ENCODE measurements at places on chromosomes 12 and 14. TPM values are rescaled to one million over a fixed set of nuclear protein-coding genes. Genes with fewer than 3 reads are reported as not detected.

The ISM2 gene
- total RNA-seq, result 1.2 TPM

The TMPRSS12 gene
- not detected for total RNA-seq

GRCh38 chr12:48389409-48389808, 38.7 kb upstream of the ZNF641 start:
- no peak for DNase-seq

- DNase-seq, result no peak
These were observed 327.2 kb downstream of the EMP1 start for GRCh38 chr12:13523536-13524307.

- DNase-seq, result no peak
These were observed 10.3 kb upstream of the ZNF84 start for GRCh38 chr12:133026996-133027395.

- no peak for DNase-seq
These were observed 359.8 kb downstream of the BTG1 start for GRCh38 chr12:91785655-91786498.

GRCh38 chr14:46490238-46490685, 161.3 kb downstream of the RPL10L start:
- no peak for DNase-seq

DNA sequence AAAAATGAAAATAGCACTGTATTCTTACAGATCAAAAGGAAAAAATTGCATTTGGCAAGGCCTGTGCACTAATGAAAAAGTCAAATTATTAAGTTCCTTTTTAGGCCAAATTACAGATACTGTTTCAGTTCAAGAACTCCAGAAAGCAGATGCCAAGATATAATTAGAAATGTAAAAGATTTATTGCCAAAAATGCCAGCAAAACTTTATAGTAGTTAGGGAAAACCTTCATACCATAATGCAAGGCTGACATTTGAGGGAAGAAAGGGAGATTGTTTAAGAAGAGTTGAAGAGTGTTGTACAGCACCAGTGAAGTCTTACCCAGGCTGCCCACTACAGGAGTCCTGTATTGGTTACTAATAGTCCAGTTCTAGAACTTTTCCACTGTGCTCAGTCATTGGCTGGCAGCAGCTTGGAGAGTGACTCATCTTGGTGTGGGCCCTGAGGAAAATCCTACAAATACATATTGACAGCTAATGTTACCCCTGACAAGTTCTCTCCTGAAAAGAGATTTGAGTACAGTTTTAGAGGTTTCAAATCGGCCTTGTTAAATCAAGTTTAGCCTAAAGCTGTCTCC, 600.4 kb downstream of the C12orf50 start:
- no peak for DNase-seq

- DNase-seq, result no peak
These were observed 4.5 kb downstream of the AJUBA start for GRCh38 chr14:22977684-22978486.
